Thymus (tissue), 14 donors: ENCODE measurements at places on chromosomes 2 and 18. TPM values are rescaled to one million over a fixed set of nuclear protein-coding genes. Genes with fewer than 3 reads are reported as not detected.

DNA sequence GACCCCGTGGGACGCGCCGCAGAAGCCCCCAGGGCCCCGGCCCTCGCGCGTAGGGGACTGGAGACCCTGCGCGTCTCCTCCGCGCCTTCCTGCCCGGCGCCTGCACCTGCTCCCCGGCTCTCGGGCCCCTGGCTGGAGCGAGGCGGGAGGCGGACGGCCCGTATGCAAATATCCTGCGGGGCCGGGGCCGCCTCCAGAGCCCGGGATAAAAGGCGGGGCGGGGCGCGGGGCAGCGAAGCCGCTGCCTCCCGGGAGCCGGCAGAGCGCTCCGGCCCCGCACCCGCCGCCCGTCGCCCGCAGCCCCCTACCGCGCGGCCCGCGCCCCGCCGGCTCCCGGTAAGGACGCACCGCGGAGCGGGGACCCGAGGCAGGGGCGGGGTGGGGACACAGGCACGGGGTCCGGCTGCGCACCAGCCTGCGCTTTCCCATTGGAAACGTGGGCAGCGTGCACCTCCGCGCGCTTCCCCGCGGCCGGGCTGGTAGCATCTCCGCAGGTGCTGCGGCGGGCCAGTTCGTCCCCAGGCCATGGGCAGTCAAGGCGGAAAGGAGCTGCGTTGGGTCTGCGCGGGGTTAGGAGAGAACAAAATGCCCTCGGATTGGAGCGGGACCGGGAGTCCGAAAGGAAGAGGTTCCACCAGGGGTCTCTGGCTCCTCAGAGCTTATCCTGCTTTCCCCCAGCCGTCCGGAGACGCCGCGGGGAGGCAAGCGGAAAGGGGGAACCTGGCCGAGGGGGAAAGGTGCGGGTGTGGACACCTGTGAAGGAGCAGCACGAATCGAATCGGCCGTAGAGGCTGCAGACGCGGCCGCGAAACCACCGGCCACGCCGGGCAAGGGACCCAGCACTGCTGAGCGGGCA is at the start of gene ATP6V1C2:
ATP6V1C2 (plus strand) TSS at position 235 of the 856 bp plus-strand sequence. CDS start 1,220 bp downstream, outside the sequence.
- no peaks in the 10 kb centered on the region for H3K36me3 ChIP-seq
- H3K27ac ChIP-seq: no peak within 1 kb of the TSS
- H3K4me1 ChIP-seq: peaks cover 2% of the 10 kb centered on the region
- no peak for DNase-seq
- H3K27me3 ChIP-seq: peaks cover 87% of the 10 kb centered on the region
- no peak within 1 kb of the TSS for H3K4me3 ChIP-seq

GRCh38 chr2:207887500-207887899 is 117.8 kb upstream of the FZD5 start:
- no peaks in the 10 kb centered on the region for H3K4me1 ChIP-seq
- H3K4me3 ChIP-seq: no peak overlapping the region
- DNase-seq: no peak
- no peaks in the 10 kb centered on the region for H3K27me3 ChIP-seq
- H3K27ac ChIP-seq: no peak overlapping the region

- no peaks in the 10 kb centered on the region for H3K36me3 ChIP-seq
- DNase-seq: no peak
- H3K27me3 ChIP-seq: no peaks in the 10 kb centered on the region
- no peak overlapping the region for H3K4me3 ChIP-seq
- H3K27ac ChIP-seq: no peak overlapping the region
- H3K4me1 ChIP-seq: no peaks in the 10 kb centered on the region
These were observed 451.0 kb downstream of the RNF144A start for GRCh38 chr2:7368211-7368610.

DNA sequence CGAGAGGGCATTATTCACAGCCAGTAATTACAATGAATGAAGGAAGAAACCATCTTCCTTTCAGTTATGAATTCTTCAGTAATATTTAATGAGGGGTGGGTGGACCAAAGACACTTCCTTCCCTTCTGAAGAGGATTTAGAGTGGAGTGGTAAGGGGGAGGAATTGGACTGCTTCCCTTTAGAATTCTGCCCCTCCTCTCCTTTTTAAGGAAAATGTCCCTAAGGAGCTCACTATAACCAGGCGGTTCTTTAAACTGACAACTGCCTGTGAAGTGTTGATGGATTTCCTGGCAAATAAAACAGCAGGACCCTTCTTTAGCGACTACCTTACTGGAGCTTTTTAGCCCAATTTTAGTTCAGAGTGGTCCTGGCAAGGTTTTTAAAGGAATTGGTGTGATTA is 86.4 kb downstream of the LIMS1 start:
- H3K4me1 ChIP-seq: peaks cover 7% of the 10 kb centered on the region
- H3K36me3 ChIP-seq: no peaks in the 10 kb centered on the region
- no peak overlapping the region for H3K4me3 ChIP-seq
- H3K27me3 ChIP-seq: no peaks in the 10 kb centered on the region
- DNase-seq: no peak
- H3K27ac ChIP-seq: peak overlapping the region; percentile 93

Gene SOX11
- 0.52 TPM for total RNA-seq
